B cell (primary cell): ENCODE measurements at places on chromosomes 11 and 22.

DNA sequence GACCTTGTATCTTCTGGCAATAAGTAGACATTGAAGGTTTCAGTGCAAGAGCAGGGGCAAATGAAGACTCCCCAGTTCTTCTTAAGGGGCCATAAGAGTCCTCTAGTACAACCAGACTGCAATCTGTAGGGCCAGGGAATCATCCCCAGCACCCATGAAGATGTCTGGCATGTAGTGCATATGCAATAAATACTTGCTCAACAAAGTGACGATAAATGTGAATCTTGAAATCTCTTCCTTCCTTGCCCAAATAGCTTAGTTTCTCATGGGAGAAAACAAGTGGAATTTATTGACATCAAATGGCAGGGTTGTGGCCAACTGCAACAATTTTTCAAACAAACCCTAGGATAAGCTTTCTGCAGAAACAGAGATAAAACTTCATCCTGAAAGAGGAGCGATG is 107.6 kb downstream of the ABTB2 start:
- H3K4me1 ChIP-seq, result peaks cover 26% of the 10 kb centered on the region
- no peak overlapping the region for H3K4me3 ChIP-seq
- H3K27me3 ChIP-seq, result no peaks in the 10 kb centered on the region
- H3K27ac ChIP-seq, result no peak overlapping the region
- no peaks in the 10 kb centered on the region for H3K36me3 ChIP-seq
- DNase-seq, result no peak

GRCh38 chr11:73198677-73199076 is 19.4 kb upstream of the P2RY2 start:
- H3K36me3 ChIP-seq, result no peaks in the 10 kb centered on the region
- no peaks in the 10 kb centered on the region for H3K4me1 ChIP-seq
- no peak for DNase-seq

DNA sequence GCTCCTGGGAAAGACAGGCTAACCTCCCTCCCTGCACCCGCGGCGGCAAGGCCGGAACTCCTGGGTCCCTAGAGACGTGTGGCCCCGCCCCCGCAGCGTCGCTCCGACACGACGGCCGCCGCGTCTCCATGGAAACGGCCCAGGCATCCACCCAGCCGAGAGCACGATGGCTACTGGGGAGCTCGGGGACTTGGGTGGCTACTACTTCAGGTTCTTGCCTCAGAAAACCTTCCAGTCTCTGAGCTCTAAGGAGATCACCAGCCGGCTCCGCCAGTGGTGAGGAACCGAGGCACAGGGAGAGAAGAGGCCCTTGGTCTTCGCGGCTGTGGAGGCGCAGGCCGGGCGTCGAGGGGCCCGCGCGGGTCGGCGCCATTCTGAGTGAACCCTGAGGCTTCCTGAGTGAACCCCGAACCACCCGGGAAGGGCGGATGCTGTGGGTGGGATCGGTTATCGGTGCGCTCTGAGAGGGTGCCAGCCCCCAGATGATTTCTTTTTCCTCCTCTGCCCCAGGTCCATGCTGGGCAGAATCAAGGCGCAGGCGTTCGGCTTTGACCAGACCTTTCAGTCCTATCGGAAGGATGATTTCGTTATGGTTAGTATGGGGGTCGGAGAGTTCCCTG is at the start of gene CFAP300:
TSS of gene CFAP300 (plus strand) at position 133 of the 620 bp plus-strand sequence. CDS start at position 167, 34 bp downstream.
- no peaks in the 10 kb centered on the region for H3K36me3 ChIP-seq
- H3K27me3 ChIP-seq, result peaks cover 21% of the 10 kb centered on the region
- peaks cover 8% of the 10 kb centered on the region for H3K4me1 ChIP-seq
- peak; percentile 20 for DNase-seq
- H3K4me3 ChIP-seq, result no peak within 1 kb of the TSS
- H3K27ac ChIP-seq, result no peak within 1 kb of the TSS

DNA sequence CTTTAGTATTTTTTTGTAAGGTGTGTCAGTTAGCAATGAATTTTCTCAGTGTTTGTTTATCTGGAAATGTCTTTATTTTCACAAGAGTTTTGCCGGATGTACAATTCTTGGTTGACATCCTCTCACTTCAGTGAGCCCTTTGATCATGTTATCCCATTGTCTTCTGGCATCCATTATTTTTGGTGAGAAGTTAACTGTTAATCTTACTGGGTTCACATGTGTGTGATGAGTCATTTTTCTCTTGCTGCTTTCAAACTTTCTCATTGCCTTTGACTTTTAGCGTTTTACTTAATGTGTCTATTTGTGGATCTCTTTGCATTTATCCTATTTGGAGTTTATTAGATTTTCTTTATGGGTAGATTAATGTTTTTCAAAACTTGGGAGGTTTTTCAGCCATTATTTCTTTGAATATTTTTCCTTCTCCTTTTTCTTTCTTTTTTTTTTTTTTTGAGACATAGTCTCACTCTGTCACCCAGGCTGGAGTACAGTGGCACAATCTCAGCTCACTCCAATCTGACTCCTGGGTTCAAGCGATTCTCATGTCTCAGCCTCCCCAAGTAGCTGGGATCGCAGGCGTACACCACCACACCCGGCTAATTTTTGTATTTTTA is 100.5 kb upstream of the RRM1 start:
- H3K4me1 ChIP-seq, result peaks cover 10% of the 10 kb centered on the region
- no peak for DNase-seq
- no peaks in the 10 kb centered on the region for H3K27me3 ChIP-seq
- H3K36me3 ChIP-seq, result no peaks in the 10 kb centered on the region

- DNase-seq, result no peak
- no peak overlapping the region for H3K27ac ChIP-seq
- no peak overlapping the region for H3K4me3 ChIP-seq
- H3K4me1 ChIP-seq, result no peaks in the 10 kb centered on the region
- H3K27me3 ChIP-seq, result no peaks in the 10 kb centered on the region
These were observed 10.5 kb downstream of the ZMAT5 start for GRCh38 chr22:29756341-29756740.

DNA sequence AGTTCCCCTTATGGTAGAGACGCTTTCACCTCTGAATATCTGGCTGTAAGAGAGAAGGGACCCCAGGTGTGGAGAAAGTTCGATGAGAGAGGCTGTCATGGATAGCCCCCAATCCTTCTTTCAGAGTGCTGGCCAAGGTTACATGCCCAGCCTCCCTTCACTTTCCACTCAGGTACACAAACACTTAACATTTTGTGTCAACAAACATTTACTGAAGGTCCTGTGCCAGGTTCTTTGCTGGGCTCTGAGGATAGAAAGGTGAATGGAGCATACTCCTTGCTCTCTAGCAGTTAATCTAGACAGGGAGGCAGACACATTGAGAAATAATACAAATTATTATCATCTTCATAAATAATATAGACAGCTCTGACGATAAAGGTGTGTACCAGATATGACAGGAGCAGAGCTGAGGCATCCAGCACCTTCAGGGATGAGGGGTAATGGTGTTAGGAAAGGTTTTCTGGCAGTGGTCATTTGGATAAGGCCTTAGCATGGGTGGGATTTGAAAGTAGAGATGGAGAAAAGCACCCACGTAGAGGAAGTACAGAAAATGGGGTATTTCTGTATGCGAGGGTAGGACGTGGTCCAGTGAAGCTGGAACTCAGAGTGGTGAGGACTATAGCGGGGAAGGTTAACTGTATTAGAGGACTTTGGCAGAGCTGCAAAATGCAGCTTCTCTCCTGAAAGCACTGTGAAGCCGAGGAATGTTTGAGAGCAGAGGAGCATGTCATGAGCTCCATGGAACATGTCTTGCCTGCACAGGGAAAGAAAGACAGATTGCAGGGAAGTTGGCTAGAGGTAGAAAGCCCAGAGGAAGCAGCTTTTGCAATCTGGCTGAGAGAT is 19.6 kb downstream of the PPFIBP2 start:
- H3K27me3 ChIP-seq, result no peaks in the 10 kb centered on the region
- peak; percentile 32 for DNase-seq
- no peak overlapping the region for H3K4me3 ChIP-seq
- H3K36me3 ChIP-seq, result no peaks in the 10 kb centered on the region
- H3K4me1 ChIP-seq, result peaks cover 32% of the 10 kb centered on the region

- no peak for DNase-seq
- no peak overlapping the region for H3K27ac ChIP-seq
- no peak overlapping the region for H3K4me3 ChIP-seq
- no peaks in the 10 kb centered on the region for H3K4me1 ChIP-seq
- H3K36me3 ChIP-seq, result no peaks in the 10 kb centered on the region
These were observed 139.0 kb upstream of the LUZP2 start for GRCh38 chr11:24357620-24358410.

- H3K27me3 ChIP-seq, result no peaks in the 10 kb centered on the region
- peaks cover 13% of the 10 kb centered on the region for H3K4me1 ChIP-seq
- peak overlapping the region; percentile 74 for H3K4me3 ChIP-seq
These were observed 698 bp downstream of the PAK1 start for GRCh38 chr11:77472991-77473800.

DNA sequence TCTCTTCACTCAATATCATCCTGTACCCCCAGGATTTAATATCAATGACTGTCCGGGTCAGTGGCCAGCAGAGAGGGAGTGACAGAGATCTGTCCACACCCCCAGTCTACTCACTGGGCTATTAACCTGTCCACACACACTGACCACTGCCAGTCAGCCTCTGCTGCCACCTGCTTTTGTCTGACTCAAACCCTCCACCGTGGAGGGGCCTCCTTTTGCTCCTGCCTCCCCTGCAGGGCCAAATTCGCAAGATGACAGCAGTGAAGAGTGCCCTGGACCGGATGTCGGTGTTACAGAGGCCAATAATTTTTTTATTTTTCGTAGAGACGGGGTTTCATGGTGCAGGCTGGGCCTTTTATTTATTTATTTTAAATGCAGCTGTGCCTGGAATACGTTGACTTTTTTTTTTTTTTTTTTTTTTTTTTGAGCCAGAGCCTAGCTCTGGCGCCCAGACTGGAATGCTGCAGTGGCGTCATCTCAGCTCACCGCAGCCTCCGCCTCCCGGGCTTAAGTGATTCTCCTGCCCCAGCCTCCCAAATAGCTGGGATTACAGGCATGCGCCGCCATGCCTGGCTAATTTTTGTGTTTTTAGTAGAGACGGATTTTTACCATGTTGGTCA is 5.1 kb downstream of the PDXP start:
- peaks cover 18% of the 10 kb centered on the region for H3K36me3 ChIP-seq
- DNase-seq, result no peak
- H3K4me1 ChIP-seq, result peaks cover 40% of the 10 kb centered on the region
- no peak overlapping the region for H3K4me3 ChIP-seq

DNA sequence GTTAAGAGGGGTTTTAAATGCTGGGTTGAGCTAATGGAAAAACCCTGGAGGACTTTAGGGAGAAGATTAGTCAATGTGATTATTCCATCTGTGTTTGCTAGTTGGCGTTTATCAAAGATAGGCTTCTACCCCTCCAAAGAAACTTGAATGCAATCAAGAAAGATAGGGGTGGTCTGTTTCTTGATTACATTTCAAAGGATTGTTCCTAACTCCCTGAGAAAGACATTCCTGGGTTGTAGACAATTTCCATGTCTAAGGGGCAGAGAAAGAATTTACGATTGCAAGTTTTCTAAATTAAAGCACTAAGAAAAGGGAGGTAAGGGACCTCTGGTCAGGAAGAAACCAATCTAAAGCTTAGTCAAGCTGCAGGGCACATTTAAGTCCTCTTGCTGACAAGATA is 2268.7 kb downstream of the LRRC4C start:
- no peak overlapping the region for H3K4me3 ChIP-seq
- no peaks in the 10 kb centered on the region for H3K36me3 ChIP-seq
- no peak for DNase-seq
- H3K4me1 ChIP-seq, result no peaks in the 10 kb centered on the region
- H3K27me3 ChIP-seq, result no peaks in the 10 kb centered on the region

DNA sequence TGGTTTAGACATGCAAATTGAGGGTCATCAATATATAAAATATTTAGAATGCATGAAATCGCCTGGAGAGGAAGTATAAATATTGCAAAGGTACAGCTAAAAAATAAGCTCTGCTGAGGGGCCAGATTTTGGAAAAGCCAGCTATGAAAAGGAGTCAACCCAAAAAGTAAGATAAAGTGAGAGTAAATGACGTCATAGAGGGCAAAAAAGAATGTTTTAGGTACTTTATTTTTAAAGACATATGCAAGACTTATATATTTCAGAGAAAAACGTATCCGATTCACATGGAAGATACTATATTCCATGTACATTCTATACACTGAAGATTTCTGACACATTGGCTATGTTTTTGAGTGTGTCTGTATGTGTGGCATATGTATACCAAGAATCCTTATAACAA is 13.6 kb downstream of the GRM5 start:
- H3K4me1 ChIP-seq, result no peaks in the 10 kb centered on the region
- no peaks in the 10 kb centered on the region for H3K36me3 ChIP-seq
- no peak overlapping the region for H3K4me3 ChIP-seq
- no peak for DNase-seq

GRCh38 chr11:103483996-103484395 is 374.8 kb downstream of the DYNC2H1 start:
- H3K36me3 ChIP-seq, result no peaks in the 10 kb centered on the region
- H3K27me3 ChIP-seq, result no peaks in the 10 kb centered on the region
- no peaks in the 10 kb centered on the region for H3K4me1 ChIP-seq
- H3K4me3 ChIP-seq, result no peak overlapping the region

GRCh38 chr11:9876331-9876730 is 212.5 kb downstream of the SWAP70 start:
- H3K4me3 ChIP-seq, result no peak overlapping the region
- no peaks in the 10 kb centered on the region for H3K4me1 ChIP-seq
- H3K27me3 ChIP-seq, result no peaks in the 10 kb centered on the region
- no peak for DNase-seq

DNA sequence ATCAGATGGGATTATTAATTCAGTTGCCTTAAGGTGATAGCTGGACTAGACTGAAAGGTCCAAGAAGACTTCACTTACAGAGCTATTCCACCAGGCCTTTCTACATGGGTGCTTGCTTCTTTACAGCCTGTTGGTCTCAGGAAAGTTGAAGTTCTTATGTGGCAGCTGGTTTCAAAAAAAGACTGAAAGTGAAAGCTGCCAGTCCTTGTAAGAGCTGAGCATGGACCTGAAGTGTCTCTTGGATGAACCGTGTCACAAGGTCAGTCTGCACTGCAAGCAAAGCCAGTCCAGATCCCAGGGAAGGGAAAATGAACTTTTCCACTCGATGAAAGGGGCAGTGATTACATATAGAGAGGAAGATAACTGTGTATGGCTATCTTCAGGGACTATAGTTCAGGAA is 201.5 kb upstream of the LUZP2 start:
- no peak overlapping the region for H3K27ac ChIP-seq
- no peaks in the 10 kb centered on the region for H3K4me1 ChIP-seq
- H3K27me3 ChIP-seq, result no peaks in the 10 kb centered on the region
- H3K36me3 ChIP-seq, result no peaks in the 10 kb centered on the region
- DNase-seq, result no peak
- no peak overlapping the region for H3K4me3 ChIP-seq

DNA sequence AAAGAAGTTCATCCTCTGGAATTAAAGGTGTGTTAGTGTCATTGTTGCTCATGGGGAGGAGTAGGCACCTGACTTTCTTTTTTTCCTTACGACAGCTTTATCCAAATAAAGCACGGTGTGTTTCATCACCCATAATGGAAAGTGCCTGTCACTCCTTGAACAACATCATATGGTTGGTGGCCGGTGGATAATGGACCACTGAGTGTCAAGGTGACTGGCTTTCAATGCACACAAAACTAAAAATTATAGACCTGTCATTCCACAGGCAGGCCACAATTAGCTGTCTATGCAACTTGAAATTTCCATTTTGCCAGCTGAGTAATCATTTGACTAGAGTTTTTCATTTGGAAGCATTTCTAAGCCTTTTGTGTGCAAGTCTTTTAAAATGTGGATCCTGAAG is 45.0 kb upstream of the MPPED2 start:
- H3K4me3 ChIP-seq, result no peak overlapping the region
- no peaks in the 10 kb centered on the region for H3K4me1 ChIP-seq
- no peaks in the 10 kb centered on the region for H3K36me3 ChIP-seq
- no peak for DNase-seq

- no peak overlapping the region for H3K4me3 ChIP-seq
- no peaks in the 10 kb centered on the region for H3K36me3 ChIP-seq
- DNase-seq, result no peak
- H3K27me3 ChIP-seq, result no peaks in the 10 kb centered on the region
These were observed 78.4 kb downstream of the RBFOX2 start for GRCh38 chr22:35950262-35950661.
